ENCODE measurements at places on chromosomes 1 and 21.

- no peak for DNase-seq
Observed at GRCh38 chr1:22750685-22751051, 40.0 kb downstream of the EPHB2 start.

DNA sequence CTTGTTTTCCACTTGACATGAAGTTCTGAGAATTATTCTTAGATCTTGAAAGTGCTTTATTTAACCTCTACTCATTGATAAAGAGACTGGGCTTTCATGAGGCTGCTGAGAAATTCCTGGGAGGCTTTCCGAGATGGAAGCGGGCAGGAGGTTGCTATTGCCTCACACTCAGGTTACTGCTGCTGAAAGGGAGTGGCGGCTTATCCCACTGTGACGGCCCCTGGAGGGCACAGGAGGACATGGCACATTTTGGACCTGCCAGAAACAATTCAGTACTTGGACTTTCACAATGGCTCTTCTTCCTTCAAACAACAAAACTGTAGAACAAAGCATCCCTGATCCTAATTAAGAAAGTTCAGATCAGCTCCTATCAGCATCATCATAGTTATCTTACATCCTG, 16.2 kb upstream of the MARK1 start:
- no peak for DNase-seq

DNA sequence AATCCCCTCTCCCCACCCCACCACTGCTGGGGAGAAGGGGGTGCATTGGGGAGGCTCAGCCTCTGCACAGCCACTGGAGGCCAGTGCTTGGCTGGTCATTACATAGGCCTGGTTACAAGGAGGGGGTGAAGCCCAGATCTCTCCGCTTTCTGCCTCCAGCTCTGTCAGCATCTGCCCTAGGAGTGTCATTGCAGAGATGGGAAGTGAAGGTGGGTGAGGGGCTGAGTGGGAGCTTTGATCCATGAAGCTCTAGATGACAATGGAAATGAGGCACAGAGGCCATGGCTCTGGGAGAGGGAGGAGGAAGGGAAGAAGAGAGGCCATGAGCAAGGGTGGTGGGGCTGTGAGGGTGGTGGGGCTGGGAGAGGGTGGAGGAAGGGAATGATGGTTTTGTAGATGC, 411.6 kb downstream of the MATN1 start:
- no peak for DNase-seq

DNA sequence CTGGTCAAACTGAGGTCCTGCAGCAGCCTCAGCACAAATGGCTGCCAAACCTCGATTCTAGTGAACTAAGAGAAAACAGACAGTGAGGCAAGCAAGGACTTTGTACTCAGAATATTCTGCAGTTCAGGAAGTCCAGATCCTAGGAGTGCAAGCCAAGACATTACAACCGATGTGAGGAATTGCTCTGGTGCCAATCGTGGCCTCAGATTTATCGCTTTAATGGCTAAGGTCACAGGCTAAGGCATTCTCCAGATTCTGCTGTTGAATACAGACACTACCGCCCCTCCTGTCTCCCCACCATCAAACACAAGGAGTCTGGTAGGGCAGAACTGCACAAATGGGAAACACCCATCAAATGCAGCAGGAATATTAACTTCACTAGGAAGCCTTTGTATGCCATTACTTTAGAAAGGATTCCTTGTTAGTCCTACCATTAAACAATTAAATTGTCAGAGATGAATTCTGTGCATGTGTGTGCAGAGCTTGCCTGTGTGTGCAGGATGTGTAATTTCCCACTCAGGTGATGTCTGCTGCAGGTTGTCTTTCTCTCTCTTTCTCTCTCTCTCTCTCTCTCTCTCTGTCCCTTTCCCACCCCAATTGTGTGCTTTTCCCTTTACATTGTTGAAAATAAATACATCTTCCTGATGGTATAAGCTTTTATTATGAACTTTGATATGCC, 9.2 kb upstream of the SERTAD4 start:
- DNase-seq: no peak

DNA sequence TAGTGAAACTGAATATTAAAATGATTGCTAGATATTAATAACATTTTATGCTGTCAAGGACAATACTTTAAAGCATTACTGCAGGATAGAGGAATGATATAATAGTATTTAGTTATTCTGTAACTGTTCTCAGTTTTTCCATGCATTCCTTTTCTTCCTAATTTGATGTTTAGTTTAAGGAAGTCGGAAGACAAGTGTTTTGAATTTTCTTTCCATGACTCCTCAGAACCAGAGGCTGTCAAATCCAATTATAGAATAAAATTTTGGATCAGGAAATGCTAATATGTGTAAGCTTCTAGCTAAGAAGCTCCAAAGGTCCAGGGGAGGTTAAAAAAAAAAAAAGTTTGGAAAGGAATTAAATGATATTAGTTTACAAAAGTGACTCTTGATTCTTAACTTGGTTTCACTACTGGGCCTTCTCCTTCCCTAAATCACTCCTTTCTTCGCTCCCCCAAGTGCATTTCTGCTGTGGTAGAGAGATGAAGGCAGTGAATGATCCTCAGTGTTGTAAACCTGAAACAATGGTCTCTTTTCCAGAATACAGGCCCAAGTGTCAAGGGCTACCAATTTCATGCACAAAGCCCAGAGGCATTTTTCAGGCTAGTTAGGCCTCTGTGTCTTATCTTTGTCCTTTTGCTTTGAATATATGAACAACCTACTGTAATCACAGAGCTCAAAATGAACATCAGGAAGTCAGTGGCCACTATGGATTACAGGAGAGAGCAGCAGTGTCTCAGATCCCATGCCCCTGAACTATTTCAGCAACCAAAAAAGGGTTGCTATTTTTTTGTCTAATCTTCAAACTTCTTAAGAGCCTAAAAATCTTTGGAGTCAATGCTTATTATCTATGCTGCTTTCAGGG, 6.2 kb downstream of the ADSS2 start:
- DNase-seq: no peak

GRCh38 chr1:65691152-65691900, 101.4 kb upstream of the PDE4B start:
- DNase-seq: no peak

- DNase-seq: peak; percentile 91
Observed at GRCh38 chr1:10736634-10737586, 59.5 kb downstream of the CASZ1 start.

DNA sequence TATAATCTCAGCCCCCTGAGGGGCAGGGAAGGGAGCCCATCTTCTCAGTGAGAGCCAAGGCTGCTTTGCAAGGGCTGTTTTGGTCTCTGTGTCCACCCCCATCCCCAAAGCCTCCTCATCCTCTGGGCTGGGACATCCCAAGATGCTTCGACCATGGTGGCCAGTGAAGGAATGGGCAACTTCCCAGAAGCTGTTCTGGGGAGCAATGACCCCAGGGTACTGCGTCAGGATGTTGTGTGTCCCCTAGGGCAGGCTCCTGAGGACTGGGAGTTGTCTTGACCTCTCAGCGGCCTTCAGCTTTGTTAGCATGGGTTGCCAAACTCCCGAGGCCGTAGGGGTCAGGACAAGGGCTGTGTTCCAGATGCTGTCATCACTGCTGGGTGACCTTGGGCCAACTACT, 238.4 kb upstream of the POU3F1 start:
- DNase-seq: no peak

DNA sequence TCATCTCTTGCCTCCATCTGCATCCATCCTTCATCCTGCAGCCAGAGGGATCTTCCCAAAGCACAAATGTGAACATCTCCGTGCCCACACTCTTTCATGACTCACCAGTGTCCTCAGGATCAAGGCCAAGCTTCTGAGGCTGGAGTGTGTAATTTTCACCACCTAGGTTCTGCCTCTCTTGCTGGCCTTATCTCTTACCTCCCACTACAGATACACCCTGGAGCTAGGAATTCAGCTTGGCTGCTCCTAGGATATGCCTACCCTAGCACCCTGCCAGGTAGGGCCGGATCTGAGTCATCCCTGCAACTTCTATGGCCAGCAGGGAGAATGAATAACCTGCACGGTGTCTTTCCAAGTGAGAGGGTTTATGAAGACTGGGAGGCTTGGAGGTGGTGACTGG, 208.7 kb upstream of the CSF3R start:
- DNase-seq: no peak

- DNase-seq: no peak
Observed at GRCh38 chr1:178652506-178653490, 72.2 kb upstream of the RALGPS2 start.

- no peak for DNase-seq
Observed at GRCh38 chr1:180652792-180653191, 21.0 kb downstream of the XPR1 start.

DNA sequence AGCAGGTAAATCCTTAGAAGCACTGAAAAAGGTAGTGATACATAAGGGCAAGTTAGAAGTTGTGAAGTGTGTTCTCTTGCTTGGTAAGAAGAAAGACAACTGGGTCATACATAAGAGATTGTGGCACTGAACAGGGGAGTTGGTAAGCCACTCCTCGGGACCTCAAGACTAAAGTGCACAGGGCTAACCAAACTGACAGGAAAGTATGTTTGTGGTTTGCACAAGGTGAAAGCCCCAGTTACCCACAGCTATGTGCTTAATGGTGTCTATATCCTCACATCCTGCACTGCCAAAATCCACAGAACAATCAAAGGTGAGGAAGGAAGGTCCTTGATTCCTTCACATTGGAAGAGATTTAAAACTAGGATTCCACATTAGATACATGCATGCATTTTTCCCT, 276.5 kb downstream of the DNM3 start:
- DNase-seq: no peak

- DNase-seq: no peak
Observed at GRCh38 chr1:57713501-57713900, 289.6 kb upstream of the DAB1 start.

GRCh38 chr1:162765788-162766187, 24.7 kb upstream of the HSD17B7 start:
- DNase-seq: no peak

GRCh38 chr1:47725511-47725991, 271.6 kb downstream of the TRABD2B start:
- DNase-seq: no peak

GRCh38 chr1:7638078-7638477, 133.0 kb upstream of the VAMP3 start:
- no peak for DNase-seq

DNA sequence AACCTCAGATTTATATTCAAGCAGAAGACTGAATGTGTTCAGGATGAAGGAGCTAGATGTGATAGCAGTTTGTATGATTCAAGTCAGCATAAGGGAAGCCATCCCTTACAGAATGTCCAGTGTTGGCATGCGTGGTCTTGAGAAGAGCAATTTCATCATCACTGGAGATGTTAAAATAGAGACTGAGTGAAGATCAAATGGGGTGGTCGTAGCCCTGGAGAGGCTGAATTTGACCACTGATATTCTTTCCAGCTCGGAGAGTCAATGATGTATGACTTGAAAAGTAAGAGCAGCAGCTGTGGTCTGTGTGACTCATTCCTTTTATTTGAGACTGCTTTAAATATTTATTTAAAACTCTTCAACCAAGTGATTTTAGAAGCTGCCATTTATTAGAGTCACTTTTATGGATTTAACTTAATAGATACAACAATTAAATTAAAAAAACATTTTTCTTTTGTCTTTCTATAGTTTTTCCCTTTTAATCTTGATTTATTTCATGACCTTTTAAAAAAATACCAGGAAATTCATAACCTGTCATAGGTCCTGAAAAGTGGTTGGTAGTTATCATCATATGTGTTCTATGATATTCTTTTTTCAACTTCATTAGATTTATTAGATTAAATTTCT, 15.5 kb downstream of the FMN2 start:
- no peak for DNase-seq

GRCh38 chr1:51344276-51344601, 13.9 kb upstream of the TTC39A start:
- no peak for DNase-seq

- no peak for DNase-seq
Observed at GRCh38 chr1:38420666-38421065, 374.1 kb upstream of the POU3F1 start.

DNA sequence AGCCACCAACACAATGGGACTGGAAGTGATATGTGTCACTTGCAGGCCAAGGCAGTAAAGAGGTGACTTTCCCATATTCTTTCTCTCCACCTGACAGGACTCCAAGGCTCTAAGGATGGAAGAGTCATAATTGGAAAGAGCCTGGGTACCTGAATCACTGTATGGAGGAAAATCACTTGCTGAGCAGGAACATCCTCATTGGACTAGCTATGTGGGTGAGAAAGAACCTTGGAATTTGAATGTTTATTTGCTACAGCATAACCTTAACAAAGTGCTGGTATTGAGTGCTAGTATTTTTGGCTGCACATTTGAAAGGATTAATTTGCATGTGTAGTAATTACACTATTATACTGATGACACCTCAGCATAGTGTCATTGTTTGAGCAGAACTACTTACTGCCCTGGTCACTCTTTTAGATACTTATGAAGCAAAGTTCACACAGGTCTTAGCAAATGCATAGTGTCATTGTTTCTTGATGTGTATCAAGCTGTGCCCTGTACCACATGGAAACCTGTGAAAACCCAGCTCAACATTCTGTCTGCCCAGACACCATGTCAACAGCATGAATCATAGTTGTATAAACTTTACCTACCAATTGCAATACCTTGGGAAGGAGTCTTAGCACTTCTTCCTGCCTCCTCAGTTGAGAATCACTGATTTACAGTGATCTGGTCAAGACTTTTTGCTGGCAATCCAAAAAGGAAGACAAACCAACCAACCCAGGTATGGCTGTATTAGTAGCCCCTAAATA, 5.1 kb upstream of the S100A10 start:
- no peak for DNase-seq

DNA sequence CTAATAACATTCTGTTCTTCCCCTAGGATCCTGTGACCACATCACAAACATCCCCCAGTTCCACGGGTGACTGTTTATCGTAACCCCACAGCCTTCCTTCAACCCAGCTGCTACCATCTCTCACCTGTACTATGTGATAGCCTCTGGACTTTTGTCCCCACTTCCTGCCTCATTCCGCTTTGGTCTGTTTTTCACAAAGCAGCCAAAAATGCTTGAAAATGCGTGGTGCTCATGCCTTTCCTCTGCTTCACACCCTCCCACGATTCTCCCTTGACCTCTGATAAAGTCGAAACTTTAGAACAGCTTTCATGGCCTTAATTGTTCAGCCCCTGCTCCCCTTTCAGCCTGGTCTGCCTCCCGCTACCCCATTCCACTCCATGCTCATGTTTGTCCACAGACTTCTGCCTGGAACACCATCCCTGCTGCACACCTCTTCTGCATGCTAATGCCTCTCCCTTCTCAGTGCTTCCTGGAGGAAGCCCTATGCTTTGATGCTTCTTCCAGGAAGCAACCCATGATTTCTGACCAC, 165.6 kb downstream of the PLPP3 start:
- DNase-seq: no peak

DNA sequence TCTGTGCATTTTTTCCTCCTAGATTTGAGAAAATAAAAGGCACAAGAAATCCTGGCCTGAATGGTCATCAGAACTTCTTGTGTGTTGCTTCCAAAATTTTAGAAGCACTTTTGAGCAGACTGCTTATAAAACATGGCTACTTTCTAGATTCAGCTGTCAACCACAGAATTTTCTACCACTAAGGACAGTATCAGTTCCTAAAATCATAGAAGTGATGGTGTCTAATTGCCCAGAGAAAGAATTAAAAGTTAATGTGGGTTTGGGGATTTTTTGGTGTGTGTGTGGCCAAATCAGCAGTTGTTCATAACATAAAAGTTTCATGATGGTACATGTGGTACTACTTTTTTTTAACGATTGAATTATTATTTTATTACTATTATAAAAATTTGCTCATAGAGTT, 171.4 kb upstream of the SNX7 start:
- DNase-seq: no peak

- DNase-seq: no peak
Observed at GRCh38 chr1:78038491-78038939, 7.3 kb upstream of the GIPC2 start.

- DNase-seq: no peak
Observed at GRCh38 chr1:26318338-26319064, 743 bp downstream of the CD52 start.

GRCh38 chr1:30612536-30613065, 110.8 kb downstream of the MATN1 start:
- no peak for DNase-seq

All from body of pancreas (tissue), 4 donors.